ENCODE measurements at places on chromosomes 5 and 9. TPM values are rescaled to one million over a fixed set of nuclear protein-coding genes. Genes with fewer than 3 reads are reported as not detected.

The IL4 gene
- not detected for total RNA-seq

The DNAH5 gene
- 1.7 TPM for total RNA-seq

The AP3S1 gene
- 81.2 TPM for total RNA-seq

The IFNA2 gene
- total RNA-seq = not detected

The RUSC2 gene
- total RNA-seq = 46.2 TPM

The SCGB3A2 gene
- not detected for total RNA-seq

The DMRT3 gene
- total RNA-seq = not detected

The FGF10 gene
- not detected for total RNA-seq

The PDLIM4 gene
- total RNA-seq = 65.7 TPM

The LHX2 gene
- not detected for total RNA-seq

The CAMK2A gene
- total RNA-seq = not detected
